ENCODE measurements at places on chromosomes 5 and 9.

DNA sequence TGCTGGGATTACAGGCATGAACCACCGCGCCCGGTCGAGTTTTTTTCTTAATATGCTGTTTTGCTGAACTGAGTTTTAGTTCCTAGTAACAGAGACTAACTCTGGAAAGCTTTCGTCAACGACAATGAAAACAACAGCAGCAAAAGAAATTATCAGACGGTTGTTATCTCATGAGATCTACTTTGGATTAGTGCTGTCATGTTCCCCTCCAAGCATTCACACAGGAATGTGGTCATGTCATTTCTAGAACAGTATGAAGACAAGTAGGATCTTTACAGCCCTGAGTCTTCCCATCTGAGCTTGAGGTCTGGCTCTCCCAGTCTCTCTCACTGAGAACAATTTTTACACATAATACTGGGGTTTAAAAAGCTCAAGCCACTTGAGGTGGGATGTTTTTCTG lies 4.0 kb upstream of the ANKRD33B start:
- DNase-seq, result no peak

GRCh38 chr5:121967187-121967586 lies 5.4 kb downstream of the SRFBP1 start:
- DNase-seq, result peak; percentile 72

GRCh38 chr9:76581731-76582130 lies 122.7 kb downstream of the GCNT1 start:
- DNase-seq, result no peak

GRCh38 chr5:1322955-1323802 lies 21.7 kb downstream of the CLPTM1L start:
- DNase-seq, result no peak

DNA sequence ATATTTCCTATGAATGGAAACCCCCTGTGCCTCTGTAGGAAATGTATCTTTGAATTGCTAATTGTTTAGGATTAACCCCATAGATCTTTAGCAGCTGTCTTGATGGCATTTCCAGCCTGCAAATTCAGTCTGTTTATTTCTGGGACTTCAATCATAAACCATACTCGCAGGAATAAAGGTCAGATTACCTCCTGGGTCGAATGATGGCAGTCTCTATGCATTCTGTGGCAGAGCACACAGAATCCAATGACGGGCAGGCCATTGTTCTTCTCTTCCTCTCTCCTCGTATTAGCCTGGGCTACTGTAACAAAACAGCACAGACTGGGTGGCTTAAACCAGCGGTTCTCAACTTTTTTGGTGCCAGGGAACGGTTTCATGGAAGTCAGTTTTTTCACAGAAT lies 199.9 kb downstream of the PCSK5 start:
- DNase-seq, result no peak

- DNase-seq, result no peak
These were observed 77.9 kb downstream of the HMCN2 start for GRCh38 chr9:130343445-130343918.

GRCh38 chr9:97904725-97905124 lies 17.6 kb downstream of the TRMO start:
- DNase-seq, result no peak

DNA sequence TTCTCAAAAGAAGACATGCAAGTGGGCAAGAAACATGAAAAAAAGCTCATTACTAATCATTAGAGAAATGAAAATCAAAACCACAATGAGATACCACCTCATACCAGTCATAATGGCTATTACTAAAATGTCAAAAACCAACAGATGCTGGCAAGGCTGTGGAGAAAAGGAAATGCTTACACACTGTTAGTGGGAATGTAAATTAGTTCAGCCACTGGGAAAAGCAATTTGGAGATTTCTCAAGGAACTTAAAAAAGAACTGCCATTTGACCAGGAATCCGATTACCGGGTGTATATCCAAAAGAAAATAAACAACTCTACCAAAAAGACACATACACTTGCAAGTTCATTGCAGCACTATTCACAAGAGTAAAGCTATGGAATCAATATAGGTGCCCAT lies 595.4 kb upstream of the RIOK2 start:
- DNase-seq, result no peak

GRCh38 chr9:124283228-124283814 lies 25.6 kb downstream of the NEK6 start:
- DNase-seq, result no peak

GRCh38 chr5:23089286-23089685 lies 236.1 kb upstream of the CDH12 start:
- no peak for DNase-seq

- no peak for DNase-seq
These were observed 146.8 kb upstream of the FBXL7 start for GRCh38 chr5:15353086-15353645.

DNA sequence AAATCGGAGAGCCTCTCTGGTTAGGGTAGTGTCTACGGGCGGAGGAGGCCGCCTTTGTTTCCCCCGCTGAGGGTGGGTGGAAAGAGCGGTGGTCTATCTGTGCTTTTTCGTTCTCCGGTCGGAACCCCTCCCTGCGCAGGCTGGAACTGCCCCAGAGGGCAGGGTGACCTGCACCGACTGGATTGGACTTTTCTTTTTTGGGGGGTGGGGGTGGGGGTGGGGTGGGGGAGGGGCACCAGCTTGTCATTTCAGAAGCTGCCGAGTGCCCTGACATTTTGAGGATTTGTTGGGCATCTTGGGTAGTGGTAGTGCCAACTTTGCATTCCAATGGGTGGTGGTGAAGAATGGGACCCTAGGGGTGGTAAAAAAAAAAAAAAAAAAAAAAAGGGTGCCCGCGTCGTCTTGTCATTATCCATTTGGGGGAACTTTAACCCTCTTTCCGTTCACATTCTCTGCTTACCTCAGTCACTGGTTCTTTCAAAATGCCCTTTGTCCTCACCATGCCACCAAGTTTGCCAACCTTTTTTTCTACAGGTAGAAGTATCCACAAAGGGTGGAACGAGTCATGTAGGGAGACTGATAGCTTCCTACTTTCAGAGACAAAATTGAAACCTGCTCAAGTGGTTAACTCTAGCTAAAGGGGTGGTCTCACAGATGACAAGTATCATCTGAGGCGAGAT lies 1.3 kb downstream of the UBE2R2 start:
- peak; percentile 49 for DNase-seq

DNA sequence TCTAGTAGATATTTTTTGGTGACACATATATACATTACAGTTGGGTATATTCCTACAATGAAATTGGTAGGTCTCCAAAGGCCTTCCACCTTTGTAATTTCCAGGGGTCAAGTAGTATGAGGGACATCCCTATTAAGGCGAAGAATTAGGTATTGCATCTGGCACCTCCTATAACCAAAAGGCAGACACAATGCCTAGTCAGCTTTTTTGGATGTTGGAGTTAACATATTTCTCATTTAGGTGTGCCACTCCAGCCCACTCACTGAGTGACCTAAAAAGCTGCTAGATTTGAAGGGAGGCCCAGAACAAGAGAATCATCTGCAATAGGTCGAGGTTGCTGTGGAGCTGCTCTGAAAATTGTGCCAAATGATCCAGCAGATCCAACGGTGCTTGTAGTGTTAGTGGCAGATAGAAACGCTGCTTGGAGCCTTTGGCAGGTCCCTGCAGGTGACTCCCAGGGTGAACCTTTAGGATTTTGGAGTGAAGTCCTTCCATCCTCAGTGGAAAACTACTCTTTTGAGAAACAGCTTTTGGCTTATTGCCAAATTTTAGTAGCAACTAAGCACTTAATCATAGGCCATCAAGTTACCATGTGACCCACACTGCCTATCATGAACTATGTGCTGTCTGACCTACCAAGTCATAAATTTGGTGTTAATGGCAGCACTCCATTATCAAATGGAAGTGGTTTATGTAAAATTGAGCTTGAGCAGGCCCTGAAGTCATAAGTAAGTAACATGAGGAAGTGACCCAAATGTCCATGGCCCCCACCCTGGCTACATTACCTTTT lies 15.7 kb upstream of the FNIP1 start:
- peak; percentile 63 for DNase-seq

- no peak for DNase-seq
These were observed 40.3 kb upstream of the FBP1 start for GRCh38 chr9:94679587-94679986.

- DNase-seq, result no peak
These were observed 40.8 kb upstream of the KCNV2 start for GRCh38 chr9:2676466-2676865.

DNA sequence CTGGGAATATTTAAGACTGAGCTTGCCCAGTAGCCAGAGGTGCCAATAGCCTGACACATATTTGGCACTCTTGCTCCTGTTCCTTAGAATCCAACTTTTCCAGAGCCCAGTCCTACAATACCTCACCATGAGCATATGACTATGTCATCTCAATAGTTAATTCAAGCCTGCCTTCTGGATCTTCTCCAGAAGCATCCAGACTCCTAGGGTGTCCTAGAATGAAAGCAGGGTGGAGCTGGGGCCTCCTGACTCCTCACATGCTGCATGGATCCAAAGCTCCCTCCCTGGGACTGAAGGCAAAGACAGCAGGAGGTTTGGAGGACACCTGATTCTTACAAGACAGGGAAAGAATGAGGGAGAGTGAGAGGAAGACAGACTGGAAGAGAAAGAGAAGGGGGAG lies 37.9 kb downstream of the SH3TC2 start:
- DNase-seq, result no peak

DNA sequence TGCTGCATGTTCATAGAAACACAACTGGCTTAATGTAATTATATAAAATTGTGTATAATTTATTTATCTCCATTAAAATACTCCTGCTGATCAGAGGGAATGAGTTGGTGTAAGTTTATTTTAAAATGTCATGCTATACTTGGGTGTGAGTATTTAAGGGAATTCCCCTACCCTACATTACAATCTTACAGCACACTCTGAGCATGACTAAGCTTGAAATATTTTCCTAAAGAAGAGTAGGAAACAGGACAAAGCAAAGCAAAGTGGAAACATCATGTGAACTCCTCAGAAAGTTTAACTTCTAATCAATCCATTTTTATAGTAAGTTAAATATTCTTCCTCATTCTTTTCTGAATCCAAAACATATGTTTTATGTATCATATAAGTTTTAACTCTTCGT lies 1271.3 kb downstream of the EFNA5 start:
- DNase-seq, result peak; percentile 29

DNA sequence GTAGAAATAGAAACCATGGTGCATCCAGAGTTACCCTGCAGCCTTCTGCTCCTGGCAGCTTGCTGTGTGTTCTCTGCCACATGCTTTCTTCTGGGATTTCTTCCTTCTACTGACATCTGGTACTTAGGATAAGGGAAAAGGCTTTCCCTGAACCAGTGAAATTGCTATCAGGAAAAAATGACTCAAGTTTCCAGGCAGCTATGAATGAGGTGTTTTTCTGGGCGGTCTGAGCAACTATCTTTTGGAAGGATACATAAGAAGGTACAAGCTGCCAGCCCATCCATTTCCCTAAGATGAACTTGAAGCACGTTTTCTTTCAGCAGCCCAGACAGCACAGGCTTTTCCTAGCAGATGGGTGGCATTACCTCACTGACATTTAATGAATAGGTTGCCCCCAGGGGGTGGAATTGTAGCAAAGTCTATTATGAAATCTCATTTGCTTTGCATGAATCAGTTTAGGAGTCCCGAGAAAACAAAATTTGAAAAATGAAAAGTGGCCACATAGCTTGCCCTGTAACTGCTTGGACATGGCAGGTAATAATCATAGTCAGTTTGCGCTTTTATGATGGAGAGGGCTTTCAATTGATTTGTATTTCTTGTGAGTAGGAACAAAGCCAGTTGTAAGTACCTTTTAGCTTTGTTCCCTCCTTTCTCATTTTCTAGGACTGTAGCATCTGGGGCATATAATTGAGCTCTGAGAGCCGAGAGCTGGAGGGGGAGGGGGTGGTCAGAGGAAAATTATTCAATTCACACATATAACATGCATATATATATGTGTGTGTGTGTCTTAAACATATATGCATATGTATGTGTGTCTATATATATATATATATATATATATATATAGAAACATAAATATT lies 108.5 kb downstream of the C9orf152 start:
- no peak for DNase-seq

GRCh38 chr5:158414780-158415179 lies 555.8 kb upstream of the CLINT1 start:
- no peak for DNase-seq

- DNase-seq, result no peak
These were observed at the start of gene NDST1 for GRCh38 chr5:150507474-150508276. Gene NDST1, plus strand, starts transcription at chr5:150508131. Its CDS starts 13,124 bp downstream, at chr5:150521255.

DNA sequence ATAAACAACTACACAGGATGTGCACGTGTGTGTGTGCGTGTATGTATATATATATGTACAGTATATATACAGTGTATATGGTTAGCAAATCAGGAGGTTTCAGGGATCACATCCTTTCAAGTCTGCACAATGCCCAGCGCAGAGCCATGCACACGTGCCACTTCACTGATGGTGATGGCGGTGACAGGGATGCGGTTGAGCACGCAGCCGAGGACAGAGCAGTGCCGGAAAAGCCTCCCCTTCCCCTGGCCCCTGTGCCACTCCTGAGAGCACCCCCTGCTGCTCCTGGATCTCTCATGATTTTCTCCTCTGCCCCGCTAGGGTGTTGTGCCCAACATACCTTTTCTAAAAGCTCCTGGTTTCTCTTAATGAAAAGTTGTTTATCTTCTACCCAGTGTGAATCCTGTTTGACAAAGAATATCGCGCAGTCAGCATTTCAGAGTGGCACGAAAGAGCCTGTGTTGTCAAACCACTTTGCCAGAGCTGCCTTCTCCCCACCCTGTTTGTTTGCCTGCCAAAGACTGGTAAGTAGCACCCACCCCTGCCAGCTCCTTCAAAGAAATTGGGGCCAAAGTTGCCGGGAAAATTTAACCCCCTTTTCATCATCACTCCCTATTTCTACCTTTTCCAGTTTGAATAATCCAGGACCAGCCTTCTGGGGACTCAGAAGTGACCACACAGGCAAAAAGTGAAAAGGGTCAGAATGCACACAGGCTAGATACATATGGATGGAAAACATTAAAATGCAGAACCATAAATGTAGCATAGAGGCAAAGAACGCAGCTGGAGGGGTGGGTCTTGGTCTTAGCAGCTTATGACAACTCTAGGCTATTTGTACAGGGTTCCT lies 126.2 kb upstream of the DPYSL3 start:
- DNase-seq, result no peak

DNA sequence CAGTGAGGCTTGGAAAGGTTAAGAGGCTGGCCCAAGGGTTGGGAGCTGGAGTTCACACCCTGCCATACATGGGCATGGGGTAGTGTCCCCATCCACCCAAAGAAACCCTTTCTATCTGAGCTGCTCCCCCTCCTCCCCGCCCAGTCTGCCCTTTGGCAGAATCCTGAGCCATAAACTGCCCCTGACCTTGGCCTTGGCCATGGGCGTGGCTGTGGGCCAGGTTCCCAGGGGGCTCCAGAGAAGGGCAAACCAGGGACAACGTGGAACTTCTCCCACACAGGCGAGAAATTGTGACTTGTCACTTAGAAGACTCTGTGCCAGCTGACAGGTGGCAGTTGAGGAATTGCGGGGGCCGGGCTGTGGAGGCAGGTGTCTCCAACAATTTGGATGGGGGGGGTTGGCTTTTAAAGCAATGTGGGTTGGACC lies 4.8 kb downstream of the FAM78A start:
- no peak for DNase-seq

- DNase-seq, result no peak
These were observed 38.9 kb downstream of the AGTPBP1 start for GRCh38 chr9:85702726-85703289.

- DNase-seq, result no peak
These were observed 25.9 kb upstream of the NIPAL4 start for GRCh38 chr5:157434096-157434495.
